ENCODE measurements at places on chromosomes 5 and 9.

DNA sequence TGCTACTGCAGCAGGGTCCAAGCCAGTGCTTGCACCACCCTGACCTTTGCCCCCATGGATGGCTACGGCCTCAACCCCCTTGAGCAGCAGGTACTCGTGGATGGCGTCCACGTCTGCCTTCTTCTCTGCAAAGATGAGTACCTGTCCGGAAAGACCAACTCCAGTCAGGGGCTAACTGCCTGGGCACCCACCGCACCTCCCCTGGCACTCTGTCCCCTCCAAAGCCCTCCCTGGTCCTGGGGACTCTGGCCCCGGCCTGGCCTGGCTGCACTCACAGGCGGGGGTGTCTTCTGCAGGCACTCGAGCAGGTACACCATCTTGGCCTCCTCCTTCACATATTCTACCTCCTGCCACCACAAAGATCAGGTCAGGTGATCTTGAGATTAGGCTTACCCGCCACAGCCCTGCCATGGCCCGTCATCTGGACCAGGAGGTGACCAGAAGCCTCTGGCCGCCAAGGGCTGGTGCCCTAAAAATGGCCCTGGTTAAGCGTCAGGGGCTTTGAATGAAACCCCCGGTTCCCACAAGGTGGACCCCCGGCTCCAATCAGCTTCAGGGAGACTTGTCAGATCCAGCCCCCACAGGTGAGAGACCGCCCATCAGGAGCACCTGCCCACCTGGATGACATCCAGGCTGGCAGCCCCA, 3.2 kb upstream of the DOK3 start:
- no peak for DNase-seq

DNA sequence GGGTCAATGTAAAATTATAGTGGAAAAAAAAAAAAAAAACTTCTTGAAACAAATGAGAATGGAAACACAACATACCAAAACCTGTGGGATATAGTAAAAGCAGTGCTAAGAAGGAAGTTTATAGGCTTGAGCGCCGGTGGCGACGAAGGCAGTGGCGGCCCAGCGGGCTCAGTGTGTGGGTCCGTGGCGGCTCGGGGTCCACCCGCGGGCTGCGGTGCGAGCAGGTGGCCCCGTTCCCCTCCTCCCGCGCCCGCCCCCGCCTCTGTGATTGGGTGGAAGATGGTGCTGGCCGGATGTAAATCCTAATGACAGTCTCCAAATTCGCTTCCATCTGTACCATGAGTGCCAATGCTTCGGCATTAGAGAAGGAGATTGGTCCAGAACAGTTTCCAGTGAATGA, 57.5 kb upstream of the TLX3 start:
- DNase-seq = no peak

DNA sequence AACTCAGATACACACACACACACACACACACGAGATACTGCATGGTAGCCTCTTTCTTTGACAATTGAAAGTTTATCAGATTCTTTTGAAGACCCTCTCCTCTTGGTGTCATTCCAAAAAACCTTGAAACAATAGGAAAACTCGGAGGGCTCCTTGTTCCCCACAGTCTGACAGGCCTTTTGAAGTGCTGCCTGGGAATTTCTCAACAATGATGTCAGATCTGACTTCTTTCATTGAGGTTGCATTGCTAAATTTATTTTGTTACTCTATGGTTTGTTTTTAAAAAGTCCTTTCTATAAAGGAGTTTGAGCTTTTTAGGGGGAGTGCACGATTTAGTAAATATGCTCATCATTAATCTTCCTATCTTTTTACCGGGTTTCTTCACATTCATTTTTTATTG, 583.9 kb downstream of the SEMA5A start:
- no peak for DNase-seq

GRCh38 chr5:78404682-78405293, 44.4 kb downstream of the SCAMP1 start:
- no peak for DNase-seq

DNA sequence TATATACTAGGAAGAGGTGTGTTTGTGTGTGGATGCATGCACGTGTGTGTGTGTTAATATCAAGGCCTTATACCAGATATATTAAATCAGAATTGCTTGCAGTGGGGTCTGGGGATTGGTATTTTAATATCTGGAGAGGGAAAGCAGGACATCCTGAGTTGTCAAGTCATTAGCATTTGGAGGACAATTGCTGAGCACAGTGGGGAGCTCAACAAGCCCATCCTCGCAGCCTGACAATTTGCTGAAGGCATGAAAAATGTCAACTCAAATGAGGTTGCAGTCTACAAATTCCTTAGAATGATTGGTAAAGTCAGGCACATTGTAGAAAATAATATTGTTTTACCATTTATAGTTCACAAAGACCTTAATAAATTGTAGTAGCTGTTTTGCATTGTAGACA, 627.4 kb downstream of the LRRC70 start:
- DNase-seq = no peak

GRCh38 chr9:132287256-132287760, 67.5 kb downstream of the SETX start:
- DNase-seq = no peak

DNA sequence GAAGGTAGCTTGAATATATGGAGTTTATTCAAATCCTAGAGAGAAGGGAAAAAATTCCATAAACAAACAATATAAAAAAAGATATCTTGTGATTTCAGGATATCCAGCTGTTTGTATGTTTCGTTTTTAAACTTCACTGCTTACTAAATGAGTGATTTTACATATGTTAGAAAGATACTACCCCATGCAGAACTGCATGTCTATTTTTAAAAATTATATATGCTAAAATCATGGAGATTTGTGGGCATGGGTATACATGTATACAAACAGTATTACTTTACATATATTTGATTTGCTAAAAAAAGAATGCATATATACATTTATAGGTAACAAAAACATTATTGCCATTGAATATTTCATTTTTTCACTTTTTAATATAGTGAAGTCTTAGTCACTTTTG, 178.3 kb downstream of the KDM4C start:
- DNase-seq = no peak

Measured in NCI-H446 treated with DMSO at 0.1 percent for 48 hours (cell line).